SW 1271 (cell line): ENCODE measurements at places on chromosomes 3 and 15.

DNA sequence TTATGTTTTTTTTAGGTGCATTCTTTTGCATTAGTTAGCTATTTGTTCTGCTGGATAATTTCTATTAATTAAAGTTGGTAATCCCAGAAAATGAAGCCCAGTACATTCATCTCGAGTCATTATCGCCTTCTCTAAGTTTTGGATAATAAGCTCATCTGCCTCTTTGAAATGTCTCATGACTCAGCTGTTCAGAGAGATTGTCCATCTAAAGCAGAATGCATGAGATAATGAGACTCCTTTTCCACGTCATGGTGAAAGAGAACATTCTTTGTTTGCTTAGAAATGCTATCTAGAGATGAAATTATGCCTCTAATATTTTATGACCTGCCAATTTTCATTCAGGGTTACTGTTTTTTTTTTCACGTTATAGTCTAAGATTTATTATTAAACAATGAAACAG, 374.7 kb upstream of the GOLIM4 start:
- no peak for DNase-seq

DNA sequence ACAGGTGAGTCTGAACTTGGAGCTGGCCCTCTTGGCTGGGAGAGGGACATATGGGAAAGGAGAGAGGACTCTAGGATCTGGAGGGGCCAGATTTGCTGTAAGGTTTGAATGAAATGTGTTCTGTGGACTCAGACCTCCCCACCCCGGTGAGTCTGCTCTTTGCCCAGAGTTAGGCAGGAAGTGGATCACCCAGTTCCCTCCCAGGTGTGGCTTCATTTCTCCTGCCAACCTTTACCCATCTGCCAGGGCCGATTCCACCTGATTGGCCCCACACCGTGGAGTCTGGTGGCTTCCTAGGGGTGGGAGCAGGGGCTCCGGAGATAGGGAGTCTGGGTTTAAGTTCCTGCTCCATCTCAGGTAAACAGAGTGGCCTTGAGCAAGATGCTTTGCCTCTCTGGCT, 25.5 kb downstream of the CD276 start:
- no peak for DNase-seq

DNA sequence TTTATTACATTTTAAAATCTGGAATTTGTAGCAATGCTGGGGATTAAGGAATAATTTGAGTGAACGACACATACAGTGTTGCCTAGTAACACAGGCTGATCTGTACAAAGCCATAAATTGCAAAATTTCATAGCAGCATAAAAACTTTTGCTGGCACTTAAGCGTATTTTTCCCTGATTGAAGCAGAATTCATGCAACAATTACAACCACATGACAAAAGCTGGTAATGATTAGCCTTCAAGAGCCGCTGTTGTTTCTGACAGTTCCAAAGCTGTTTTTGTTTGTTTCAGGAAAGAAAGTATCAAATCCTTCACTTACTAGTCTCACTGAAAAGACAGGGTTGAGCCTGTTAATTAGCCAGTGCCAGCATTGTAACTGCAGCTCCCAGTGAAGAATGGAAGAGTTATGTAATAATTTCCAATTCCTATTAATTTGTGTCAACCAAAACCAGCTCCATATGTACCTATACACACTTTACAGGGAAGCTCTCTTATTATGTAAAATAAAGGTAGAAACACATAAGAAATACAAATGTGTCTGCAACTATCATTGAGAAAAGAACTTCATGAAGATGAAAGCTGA, 60.7 kb downstream of the AGTR1 start:
- DNase-seq = no peak

DNA sequence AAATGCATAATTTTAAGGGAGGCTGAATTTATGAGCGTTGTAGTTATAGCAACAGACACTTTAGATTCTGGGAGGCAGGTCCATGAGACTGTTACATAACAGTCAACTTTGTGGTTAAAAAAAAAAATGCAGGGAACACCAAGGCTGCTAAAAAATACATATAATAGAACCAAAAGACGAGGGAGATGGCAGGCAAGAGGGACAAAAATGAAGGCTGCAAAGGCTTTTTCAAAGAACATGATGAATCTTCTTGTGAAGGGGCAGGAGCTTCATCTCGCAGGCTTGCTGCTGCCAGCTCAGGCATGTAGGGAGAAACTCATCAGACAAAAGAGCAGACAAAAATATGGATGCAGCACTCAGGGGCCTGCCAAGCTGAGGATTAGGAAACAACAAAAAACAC, 243.9 kb downstream of the SHQ1 start:
- DNase-seq = no peak

- no peak for DNase-seq
These were observed 1126.8 kb downstream of the SI start for GRCh38 chr3:163951397-163951987.

DNA sequence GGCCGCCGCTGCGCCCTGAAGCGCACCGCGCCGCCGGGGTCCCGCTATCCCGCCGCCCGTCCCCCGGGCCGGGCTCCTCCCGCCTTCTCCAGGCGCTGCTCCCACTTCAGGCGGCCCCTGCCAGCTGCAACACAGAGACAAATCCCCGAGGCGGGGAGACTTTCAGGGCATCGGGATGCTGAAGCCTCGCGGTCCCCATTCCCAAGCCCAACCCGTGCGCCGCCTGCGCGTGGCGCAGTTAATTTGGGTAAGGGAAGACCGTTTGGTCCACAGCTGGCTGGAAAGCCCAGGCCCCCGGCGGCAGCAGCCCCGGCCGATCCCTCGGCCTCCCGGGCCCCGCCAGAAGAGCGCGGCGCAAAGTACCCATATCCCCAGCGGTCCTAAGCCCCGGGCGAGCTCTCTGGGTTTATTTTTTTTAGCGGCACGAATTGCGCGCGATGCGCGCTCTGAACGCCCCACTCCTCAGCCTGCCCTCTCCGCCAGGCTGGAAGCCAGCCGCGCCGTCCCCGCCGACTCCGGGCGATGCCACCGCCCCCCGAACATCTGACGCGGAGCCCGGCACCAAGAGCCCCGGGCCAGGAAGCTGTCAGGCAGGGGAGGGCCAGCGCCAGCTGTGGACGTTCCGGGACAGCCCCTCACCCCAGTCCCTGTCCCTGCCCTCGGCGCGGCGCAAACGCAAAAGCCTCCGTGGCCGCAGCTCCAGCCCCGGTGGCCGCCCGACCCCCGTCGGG, 517 bp downstream of the FBN1 start:
- DNase-seq = peak; percentile 30

GRCh38 chr15:100330629-100331215, 11.1 kb downstream of the ADAMTS17 start:
- DNase-seq = no peak

DNA sequence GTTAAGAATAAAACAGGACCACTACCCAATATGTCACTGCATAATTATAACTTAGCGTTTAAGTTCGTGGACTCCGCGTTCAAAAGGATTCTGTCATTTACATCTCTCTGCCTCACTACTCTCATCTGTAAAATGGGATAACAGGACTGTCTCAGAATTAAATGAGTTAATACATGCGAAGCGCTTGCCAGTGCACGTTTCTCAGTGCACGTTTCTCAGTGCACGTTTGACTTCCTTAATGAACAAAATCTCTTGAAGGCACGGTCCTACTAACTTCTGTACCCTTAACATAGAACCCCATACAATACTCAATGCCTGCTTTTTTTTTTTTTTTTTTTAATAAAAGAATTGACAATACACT, 499 bp downstream of the RABL3 start:
- DNase-seq = no peak

GRCh38 chr3:184230081-184230602, 757 bp downstream of the VWA5B2 start:
- DNase-seq = no peak

DNA sequence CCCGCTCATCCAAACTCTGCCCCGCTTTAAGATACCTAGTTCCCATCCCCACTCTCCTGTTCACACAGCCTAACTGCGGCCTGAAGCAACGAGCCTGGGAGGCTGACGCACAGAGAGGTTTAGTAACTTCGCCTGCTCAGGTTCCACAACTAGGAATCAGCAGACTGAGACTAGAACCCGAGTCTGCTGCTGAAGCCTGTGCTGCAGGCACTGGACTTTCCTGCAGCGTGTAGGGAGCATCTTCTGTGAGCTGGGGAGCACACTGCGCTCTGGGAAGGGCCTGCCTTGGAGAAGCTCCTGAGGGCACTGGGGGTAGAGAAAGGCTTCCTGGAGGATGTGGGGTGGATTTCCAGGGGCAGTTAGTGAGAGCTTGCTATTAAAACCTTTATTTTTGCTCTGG, 4.8 kb upstream of the MAP6D1 start:
- DNase-seq = no peak

DNA sequence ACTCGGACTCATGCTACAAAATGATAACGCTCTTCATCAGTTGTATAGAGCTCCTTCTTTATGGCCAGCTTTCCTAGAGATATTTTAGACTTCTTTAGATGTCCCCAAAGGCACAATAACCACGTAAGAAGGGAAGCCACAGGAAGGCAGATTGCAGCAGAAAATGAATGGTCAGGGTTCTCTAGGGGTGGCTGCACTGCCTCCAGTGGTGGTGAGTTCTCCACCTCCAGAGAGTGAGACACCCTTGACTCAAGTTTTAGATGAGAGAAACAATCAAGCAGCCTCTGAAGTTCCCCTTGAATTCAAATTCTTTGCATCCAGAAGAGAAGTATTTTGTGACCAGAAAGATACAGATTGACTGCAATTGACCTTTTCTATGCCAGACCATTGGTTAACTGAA, 191.5 kb downstream of the TP63 start:
- DNase-seq = no peak

DNA sequence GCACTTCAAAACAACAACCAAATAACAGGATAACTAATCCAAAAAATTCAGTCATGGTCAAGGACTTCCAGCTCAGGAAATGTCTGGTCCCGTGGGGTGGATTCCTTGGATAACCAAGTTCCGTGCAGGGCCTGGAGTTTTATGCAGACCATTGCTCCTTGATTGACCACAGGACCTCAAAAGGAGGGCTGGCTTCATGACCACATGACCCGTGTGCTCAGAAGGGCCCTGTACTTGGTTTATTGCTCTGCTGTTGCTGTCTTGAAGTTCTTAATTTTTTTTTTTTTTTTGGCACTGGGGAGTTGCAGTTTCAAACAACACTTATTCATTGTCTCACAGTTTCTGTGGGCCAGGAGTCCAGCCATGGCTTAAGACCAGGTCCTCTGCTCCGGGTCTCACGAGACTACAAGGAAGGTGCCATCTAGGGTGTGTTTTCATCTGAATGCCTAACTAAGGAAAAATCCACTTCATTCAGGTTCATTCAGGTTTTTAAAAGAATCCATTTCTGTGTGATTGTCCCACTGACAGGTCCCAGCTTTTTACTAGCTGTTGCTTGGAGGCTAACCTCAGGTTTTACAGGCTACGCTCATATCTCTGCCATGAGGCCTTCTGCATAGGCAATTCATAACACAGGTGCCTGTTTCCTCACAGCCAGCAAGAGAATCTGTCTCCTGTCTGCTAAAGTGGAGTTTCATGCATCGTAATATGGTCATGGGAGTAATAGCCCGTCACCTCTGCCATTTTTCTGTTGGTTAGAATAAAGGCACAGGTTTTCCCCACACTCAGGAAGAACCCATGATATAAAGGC, 65.3 kb downstream of the FLNB start:
- DNase-seq = no peak
